Activated CD4-positive, CD25-positive, alpha-beta regulatory T cell treated with anti-CD3 and anti-CD28 coated beads, Interleukin-2, amount 50 U/mL, for 72 hours (primary cell): ENCODE measurements at places on chromosomes 4 and X.
A peak's percentile ranks its signal among the peaks of the same experiment; 100 is the strongest.

DNA sequence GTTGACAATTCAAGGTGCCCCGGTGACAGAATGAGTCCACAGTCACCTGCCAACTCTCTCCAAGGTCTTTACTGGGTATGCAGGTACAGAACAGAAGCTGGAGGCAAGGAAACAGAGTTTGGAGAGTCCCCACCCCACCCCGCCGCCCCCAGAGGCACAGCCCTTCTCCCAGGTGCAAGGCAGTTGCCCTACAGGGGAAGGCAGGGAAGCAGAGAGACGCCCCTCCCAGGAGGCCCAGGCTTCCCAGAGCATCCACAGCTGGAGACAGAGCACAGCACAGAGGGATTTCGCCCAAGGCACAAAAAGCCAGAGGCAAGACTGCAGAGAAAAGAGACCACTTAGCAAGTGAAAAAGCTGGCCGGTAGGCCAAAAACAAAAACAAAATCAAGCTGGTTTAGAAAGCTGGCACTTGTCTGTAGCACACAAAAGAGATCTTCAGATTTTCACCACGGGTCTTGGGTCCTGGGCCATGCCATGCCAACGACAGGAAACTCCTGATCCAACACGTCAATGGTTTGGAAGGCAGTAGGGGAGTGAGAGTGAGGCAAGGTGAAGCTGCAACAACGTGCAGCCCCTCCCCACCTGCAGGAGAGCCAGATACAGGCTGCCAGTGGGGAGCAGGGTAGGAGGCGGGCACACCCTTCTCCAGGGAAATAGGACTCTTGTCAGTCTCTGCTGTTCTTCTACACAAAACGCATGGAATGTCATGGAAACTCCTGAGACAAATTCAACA is 113.3 kb downstream of the AFAP1 start:
- no peak for DNase-seq

DNA sequence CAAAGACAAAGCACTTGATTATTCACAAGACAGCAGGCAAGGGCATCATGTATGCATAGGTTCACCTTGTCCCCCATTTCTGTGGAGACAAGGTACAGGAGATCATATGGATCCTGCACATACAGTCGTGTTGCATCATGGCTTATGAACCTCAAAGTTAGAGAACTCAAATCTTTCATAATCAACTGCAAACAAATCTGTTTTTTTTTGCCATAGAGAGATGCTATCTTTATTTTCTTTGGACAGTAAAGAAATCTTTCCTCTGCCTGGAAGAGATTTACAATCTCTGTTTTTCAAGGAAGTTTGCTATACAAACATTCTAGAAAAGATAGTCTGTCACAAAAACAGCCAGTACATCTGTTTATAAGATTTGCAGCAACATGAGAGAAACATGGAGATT is 578.8 kb downstream of the ANKRD50 start:
- DNase-seq = no peak

- no peak for DNase-seq
Observed at GRCh38 chrX:97897998-97898397, 1014.3 kb downstream of the RPA4 start.

DNA sequence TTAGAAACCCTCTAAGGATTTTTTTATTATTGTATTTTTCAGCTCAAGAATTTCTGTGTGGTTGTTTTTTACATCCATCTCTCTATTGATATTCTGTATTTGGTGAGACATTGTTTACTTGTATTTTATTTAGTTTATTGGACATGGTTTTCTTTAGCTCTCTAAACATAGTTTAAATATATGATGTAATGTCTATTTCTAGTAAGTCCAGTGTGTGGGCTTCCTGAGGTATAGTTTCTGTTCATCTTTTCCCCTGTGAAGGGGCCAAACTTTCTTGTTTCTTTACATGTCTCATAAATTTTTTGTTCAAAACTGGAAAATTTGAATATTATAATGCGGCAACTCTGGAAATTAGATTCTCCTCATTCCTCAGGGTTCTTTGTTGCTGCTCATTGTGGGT is 28.2 kb upstream of the ATRX start:
- DNase-seq = no peak

DNA sequence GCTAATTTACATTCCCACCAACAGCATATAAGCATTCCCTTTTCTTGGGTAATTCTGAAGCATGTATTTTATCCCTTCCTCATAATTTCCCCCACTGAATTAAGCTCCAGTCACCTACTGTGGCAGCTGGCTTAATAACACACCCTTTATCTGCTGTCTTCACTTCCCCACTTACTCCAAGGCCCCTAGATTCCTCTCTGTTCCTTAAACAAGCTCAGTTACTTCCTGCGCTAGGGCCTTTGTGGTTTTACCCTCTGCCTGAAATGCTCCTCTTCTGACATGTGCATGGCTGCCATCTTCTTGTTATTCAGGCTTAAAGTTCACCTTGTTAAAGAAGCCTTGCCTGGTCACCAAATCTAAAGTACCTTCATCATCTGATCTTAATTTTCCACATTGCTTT is 47.2 kb upstream of the RPS6KA3 start:
- DNase-seq = no peak

- peak; percentile 66 for DNase-seq
Observed at GRCh38 chrX:110167952-110168451, 149.9 kb downstream of the AMMECR1 start.

- DNase-seq = no peak
Observed at GRCh38 chrX:28205126-28205525, 223.9 kb upstream of the DCAF8L1 start.

- DNase-seq = no peak
Observed at GRCh38 chr4:104531390-104531789, 36.7 kb upstream of the CXXC4 start.

DNA sequence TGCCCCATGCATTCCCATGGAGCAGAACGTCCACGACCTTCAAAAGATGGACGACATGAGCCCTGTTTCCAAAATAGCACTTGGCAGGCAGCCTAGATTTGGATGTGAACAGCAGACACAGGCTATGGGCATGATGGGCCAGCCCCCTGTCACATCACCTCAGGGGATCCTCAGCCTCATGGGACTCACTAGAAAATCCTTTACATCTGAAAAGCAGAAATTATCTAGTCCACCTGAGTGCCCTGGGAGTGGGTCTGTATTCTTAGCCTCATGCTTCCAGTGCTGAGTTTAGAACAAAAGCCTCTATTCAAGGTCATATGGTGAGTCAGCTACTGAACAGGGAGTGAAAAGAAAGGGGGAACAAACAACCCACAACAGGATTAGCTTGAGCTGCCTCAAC is 35.8 kb downstream of the GRIA3 start:
- no peak for DNase-seq

DNA sequence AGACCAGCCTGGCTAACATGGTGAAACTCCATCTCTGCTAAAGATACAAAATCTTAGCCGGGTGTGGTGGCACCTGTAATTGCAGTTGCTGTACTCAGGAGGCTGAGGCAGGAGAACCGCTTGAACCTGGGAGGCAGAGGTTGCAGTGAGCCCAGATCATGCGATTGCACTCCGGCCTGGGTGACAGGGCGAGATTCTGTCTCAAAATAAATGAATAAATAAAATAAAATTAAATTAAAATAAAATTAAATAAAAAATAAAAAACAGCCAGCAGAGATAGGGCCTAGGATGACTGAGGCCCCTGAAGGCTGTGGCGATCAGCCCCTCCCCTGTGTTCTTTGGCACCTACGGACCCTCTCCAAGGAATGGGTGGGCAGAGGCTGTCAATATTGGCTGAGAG is 22.8 kb upstream of the IL3RA start:
- no peak for DNase-seq

DNA sequence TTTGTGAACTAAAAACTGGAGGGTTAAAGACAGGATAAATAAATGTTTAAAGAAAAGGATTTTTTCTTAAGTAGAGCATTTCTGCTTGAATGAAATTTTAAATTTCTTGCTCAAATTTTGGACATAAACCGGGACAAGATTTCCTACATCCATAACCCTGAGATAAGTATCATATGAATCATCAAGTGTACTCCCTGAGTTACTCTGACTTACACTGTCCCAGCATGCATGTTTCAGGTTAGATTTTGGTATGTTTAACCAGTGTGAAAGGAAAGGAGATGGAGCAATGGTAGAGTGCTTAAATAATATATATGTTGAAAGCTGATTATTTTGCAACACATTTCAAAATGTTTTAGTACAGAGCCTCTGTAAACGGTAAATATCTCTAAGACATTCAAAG is 175.2 kb downstream of the ADGRL3 start:
- no peak for DNase-seq

DNA sequence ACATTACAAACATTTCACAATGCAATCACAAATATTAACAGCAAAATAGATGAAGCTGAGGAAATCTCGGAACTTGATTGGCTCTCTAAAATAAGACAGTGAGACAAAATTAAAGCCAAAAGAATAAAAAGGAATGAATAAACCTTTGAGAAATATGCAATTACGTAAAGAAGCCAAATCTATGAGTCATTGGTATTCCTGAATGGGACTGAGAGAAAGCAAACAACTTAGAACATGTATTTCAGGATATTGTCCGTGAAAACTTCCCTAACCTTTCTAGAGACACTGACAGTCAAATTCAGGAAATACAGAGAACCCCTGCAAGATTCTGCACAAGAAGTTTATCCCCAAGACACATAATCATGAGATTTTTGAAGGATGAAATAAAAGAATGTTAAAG is 48.4 kb upstream of the SPANXN2 start:
- no peak for DNase-seq

DNA sequence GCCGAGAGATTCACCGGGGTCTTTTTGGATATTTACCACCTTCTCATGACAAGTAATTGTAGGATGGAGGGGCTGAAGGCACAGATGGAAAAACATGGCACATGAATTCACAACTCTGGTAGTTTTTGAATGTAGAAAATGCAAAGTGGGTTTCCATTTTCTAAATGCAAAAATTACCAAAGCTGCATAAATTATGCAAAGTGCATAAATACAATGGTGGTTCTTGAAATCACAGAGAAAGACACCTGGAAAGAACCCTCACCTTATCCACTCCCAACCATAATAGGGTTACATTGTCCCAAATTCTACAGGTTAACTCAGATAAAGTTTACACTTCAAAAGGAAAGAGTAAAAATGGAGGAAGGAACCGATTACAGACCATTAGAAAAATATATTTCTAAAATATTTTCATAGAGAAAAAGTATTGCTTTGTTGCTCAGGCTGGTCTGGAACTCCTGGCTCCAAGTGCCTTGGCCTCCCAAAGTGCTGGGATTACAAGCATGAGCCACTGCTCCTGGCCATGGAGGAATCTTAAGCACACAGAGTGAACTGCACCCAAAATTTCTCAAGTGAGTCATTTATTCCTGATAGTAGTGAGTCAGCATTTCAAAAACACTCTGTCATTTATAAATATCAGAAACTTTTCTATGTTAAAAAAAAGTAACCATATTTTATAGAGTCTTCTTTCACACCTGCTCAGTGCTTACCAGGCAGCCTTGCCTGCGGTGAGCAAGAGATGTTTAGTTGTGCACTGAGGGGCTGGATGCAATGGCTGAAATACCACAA is 101.4 kb downstream of the FIP1L1 start:
- DNase-seq = no peak

- no peak for DNase-seq
Observed at GRCh38 chr4:180852738-180853137, 1390.5 kb upstream of the TENM3 start.

DNA sequence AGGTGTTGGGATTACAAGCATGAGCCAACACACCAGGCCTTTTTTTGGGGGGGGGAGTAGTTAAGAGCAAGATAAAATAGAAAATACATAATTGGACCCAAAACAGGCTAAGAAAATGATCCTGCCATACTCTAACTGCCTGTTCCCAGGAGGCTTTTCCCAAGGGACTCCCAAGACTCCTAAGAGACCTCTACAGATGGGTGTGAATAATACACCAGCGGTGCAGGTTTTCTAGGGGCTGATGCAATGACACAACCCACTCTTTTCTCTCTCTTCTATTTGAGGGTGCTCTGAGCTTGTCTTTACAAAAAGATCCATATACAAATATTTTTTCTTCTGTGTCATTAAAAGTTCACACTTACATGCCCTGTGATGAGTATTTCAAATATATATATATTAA is 116.9 kb downstream of the RASL11B start:
- no peak for DNase-seq

DNA sequence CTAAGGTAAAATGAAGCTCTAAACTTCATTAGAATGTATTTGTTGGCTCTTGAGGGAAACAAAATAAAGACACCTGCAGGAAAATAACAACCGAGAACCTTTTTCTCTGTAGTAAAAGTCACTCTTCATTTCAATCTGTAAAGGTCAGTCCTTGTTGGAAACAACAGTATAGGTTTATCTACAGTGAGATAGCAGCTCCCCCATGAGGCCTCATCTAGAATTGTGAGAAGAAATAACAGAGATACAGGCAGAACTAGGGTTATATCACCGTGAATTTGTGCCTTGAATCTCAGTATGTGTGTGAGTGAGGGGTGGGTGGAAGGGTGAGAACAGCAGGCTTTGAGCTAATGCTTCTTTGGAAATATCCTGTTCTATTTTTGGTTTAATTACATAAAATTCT is 107.8 kb upstream of the FMR1 start:
- DNase-seq = no peak

GRCh38 chr4:1192493-1193205 is 20.3 kb upstream of the SPON2 start:
- DNase-seq = no peak

DNA sequence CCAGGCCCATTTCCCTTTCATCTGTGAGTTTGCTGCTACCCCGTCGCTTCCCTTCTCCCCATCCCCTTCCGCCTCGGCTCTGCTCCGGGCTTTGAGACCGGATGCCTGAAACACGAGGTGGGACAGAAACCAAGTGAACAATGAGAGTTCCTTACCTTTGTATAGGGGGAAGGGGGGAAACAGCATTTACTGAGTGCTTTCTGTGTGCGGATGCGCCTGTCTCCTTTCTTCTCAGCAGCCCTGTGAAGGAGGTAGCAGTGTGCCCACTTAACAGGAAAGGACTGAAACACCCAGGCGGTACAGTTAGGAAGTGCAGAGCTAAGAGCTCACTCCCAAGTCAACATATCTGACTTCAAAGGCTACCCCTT is 43.2 kb upstream of the TMSB15B start:
- DNase-seq = no peak

DNA sequence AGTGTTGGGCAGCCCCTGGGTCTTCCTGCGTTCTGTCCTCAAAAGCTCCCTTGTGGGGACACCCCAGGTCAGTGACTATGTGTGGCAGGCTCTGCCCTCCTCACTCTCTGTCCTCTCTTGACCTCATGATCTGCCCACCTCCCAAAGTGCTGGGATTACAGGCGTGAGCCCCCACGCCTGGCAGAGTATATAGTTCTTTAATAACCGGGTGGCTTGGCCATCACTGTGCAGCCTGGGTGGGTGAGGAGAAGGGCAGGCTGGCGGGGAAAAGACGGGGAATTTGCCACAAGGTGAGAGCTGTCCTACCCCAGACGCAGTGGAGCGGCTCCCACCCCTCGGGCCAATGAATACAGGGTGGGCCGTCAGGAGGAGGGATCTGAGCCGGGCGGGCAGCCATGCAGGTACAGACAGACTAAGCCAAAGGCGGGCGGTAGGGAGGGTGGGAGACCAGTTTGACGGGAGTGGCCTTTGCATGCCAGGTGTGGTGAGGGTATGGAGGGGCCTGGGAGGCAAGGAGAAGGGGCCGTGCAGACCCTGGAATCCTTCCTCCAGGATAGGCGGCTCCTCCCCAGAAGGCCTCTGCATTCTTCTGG is 2.5 kb downstream of the SH3BP2 start:
- peak; percentile 24 for DNase-seq

- no peak for DNase-seq
Observed at GRCh38 chr4:111064342-111064993, 441.6 kb upstream of the PITX2 start.
